Osteoblast (primary cell): ENCODE measurements at places on chromosomes 12 and 14.

DNA sequence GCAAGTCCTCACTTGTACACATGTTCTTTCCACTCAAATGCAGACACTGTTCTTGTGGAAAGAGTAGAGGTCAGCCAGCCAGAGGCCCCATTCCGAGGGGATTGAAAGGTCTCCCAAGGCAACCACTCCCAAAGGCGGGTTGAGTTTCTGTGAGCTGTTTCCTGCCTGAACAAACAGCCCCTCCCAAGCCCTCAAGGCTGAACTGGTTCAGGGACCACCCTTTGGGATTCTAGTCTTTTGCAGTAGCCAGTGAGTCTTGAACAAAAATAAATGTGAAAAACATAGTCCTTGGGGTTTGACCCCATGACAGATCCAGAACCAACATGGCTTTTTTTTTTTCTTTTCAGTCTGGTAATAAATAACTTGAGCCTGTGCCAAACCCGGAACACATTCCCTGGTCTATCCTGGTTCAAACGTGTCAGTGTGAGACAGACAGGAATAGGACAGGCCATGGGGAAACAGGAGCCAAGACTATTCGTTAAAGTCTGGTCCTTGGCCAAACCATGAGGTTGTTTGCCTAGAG is 17.6 kb upstream of the STK38L start:
- peak; percentile 66 for DNase-seq

DNA sequence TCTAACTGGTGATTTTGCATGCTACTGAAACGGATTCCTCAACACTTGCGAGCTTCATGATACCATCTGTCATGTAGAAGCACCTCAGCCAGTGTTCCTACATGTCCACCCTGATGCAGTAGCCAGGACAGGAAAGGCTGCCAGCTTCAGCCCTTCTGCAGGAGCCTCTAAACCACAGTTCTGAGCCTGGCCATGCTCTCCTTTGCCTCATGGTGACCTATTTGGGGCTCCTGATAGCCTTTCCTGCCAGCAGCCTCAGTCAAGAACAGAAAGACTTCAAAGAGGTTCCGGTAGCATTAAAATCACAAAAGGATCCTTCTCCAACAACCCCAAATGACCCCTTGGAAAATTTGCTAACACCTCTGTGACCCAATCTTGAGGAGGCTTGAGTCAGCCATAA is 96.0 kb downstream of the CNTN1 start:
- DNase-seq = no peak

GRCh38 chr12:47860279-47860841 is 40.7 kb upstream of the HDAC7 start:
- DNase-seq = no peak

GRCh38 chr14:61254808-61255526 is 26.2 kb downstream of the TMEM30B start:
- DNase-seq = no peak

DNA sequence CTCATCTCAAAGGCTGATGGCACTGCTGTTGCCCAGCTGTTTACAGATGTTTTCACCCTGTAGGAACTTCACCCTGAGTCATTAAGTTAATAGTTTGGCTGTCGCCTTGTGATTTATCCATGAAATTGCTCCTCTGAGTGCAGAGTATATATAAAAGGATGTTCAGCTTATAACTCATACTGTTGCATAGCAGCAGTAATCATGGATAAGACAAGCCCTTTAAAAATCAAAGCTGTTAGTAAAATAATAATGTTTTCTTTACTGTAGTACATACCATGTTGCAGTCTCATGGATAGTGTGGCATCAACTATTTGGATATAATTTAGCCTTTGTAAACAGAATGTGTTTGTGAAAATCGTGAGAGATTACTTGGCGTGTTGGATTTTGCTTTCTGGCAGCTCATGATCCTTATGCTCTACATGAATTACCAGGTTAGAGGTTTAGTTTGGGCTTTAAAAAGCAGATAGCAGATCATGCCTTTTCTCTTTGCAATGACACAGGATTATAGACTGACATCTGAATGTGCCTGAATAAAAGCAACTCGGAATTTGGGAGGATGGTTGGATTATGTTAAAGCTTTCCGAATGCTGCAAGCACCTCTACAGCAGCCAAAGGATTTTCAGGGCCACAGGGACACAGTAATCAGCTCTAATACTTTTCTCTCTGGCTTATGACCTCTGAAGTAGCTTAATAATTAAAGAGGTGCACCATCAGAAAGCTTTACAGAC is 279.7 kb upstream of the ATP2B1 start:
- DNase-seq = no peak

- DNase-seq = no peak
Measured at GRCh38 chr12:81369175-81369574, 291.3 kb downstream of the ACSS3 start.

DNA sequence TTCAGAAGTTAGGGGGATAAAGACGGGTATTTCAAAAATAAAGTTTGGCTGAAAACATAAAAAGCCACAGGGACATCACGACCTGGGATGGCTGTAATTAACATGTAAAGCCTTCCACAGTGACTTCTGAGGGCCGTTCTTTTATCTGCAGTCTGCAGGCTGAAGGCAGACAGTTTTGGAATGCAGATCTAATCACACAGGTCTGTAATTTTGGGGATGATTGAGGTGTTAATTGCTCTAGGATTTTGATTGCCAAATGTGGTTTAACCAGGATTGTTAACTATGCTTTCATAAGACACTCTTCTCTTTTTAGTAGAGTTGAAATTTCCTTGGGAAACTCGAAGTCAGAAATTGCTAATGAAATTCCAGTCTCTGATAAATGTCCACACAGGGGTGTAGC is 355.5 kb downstream of the ATP23 start:
- DNase-seq = no peak

DNA sequence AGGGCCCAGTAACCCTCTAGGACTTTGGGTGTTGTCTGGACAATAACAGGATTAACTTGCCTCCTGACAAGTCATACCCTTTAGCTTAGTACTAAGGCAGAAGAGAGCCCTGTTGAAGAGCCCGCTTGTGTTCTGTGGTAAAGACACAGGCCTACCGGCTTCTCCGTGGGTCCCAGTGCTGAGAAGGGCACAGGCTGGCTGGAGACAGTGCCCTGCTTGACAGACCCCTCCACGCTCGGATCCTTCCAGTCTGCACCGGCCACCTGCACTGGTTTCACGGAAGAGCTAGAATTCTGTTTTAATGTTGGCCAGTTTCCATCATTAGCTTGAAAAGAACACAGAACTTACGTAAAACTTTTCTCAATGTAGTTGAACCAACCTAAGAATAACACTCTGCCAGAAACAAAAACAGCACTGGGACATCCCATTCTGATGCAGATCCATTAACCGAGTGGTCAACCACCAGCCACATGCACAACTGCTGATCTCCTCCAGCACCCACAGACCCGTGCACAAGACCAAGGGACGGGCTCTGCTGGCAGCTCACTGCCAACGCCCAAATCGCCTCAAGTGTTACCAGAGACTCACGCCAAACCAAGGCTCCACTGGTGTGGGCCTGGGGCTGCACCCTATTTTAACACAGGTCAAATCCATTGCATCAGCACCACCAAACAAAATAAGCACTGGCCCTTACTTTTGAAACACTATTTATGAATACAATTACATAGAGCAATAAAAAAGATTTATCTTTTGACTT is 27.1 kb downstream of the ZFYVE21 start:
- peak; percentile 58 for DNase-seq

DNA sequence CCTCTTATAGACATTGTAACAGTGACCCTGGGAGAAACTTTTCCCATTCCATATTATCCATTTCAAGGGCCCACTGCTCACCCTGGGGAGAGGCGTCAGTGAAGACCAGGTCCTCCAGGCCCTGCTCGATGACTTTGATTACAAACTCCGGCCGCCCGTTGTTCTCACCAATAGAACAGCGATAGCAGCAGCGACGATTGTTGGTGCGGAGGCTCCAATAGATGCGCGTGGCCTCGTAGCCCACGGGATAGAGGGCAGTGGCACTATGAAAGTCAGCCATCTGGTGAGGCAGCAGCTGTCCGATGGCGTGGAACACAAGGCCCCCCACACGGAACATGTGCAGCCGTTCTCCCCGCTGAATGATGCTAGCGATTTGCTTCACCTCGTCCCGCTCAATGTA is 7.5 kb upstream of the PRKAG1 start:
- peak; percentile 45 for DNase-seq

DNA sequence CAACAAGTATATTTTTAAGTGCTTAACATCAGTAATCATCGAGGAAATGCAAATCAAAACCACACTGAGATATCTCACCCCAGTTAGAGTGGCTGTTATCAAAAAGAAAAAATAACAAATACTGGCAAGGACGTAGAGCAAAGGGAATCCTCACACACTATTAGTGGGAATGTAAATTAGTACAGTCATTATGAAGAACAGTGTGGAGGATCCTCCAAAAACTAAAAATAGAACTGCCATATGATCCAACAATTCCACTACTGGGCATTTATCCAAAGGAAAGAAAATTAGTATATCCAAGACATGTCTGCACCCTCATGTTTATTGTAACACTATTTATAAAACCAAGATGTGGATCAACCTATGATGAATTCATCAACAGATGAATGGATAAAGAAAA is 149.0 kb upstream of the PWP1 start:
- DNase-seq = no peak

- peak; percentile 23 for DNase-seq
Measured at GRCh38 chr14:78592616-78593219, 422.5 kb downstream of the NRXN3 start.

DNA sequence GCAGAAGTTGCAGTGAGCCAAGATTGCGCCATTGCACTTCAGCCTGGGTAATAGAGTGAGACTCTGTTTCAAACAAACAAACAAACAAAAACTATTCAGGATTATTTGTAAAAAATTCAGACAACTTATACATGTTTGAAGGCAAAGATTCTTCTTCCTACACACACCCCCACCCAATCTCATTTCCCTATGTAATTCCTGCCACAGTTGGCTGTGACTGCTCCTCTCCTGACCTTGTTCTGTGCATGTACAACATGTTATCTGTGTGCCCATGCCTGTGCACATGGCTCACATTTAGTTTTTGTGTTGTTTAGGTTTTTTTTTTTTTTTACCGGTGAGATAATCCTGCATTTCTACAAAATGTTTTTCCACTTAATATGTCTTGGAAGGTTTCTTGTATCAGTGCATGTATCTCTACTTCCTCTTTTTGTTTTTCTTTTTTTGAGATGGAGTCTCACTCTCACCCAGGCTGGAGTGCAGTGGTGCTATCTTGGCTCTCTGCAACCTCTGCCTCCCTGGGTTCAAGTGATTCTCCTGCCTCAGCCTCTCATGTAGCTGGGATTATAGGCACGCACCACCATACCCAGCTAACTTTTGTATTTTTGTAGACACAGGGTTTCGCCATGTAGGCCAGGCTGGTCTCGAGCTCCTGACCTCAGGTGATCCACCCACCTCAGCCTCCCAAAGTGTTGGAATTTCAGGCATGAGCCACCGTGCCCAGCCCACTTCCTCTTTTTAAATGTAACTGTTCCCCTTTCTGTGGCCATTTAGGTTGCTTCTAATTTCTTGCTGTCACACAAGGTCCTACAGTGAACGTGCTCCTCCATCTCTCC is 8.7 kb downstream of the CFAP251 start:
- DNase-seq = no peak

DNA sequence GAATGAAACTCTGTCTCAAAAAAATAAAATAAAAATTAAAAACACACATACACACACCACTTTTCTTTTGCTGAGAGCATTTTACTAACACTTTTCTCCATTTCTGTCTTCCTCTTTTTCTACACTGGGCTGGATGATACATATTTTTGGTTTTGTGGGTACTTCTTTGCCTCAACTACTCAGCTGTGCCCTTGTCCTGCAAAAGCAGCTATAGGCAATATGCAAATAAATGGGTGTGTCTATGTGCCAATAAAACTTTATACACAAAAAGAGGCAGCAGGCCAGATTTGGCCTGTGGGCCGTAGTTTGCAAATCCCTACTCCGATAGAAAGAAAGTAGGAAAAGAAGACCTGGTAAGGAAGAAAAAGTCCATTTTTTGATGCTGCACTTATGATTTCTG is 6.5 kb downstream of the CLMN start:
- no peak for DNase-seq

GRCh38 chr14:47365233-47365632 is 310.2 kb downstream of the MDGA2 start:
- DNase-seq = no peak

DNA sequence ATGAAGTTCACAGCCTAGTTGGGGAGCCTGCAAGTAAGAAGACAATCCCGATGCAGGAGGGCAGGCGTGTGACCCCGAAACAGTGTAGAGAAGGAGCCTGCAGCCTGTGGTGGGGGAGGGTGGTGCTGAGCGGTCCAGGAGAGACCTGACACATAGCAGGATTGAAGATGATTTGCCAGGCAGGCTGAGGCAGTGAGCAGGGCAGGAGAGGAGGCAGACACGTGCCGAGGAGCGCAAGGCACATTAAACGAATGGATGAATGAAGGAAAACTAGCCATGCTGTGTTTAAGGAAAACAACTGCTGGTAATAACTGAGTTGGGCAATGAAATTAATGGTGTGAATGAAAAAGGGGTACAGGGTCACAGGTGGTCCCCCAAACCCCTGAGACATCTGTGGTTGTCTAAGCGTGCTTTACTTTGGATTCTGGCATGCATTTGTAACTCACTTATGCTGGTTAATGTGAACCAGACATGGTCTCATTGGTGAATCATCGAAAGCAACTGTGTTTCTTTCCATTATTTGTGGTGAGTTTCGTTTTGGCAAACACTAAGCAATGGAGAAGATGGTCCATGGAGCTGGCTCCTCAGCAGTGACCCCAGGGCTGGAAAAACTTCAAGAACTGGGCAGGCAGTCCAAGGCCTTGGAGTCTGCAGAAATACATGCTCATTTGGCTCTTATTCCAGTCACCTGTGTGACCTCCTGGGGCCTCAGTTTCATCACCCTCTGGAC is 96.9 kb upstream of the EVL start:
- peak; percentile 98 for DNase-seq

- DNase-seq = peak; percentile 94
Measured at GRCh38 chr12:57215668-57216013, 953 bp upstream of the NXPH4 start.

DNA sequence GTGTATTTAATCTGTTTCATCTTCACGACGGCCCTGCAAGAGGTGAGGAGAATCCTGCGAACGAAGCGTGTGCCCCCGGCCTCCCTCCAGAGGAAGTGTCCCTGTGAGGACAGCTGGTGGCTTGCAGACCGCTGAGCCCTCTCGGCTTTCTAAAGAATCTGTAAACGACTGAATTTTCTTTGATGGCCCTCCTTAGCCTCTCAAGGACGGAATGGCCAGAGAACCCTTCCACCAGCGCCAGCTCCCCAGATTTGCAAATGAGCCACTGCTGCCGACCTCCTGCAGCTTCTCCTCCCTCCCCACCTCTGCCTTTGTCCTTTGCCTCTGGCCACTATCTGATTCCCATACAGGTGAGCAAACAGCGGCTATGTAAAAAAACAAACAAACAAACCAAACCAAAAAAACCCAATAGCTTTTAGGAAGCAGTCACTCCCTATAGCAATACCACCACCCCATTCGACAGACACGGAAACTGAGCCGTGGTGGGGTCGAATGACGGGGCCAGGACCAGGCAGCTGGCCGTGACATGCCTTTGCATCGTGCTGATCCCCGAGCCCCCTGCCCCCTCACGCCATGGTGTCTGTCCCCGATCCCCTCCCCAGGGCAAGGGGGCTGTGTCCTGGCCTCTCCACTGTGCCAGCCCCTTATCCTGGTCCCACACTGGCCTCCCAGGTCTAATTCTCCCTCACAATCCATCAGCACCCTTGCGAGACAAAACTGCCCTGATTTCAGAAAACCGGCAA is 23.6 kb downstream of the RFLNA start:
- DNase-seq = no peak
